ENCODE measurements at places on chromosomes 1 and 21.
A peak's percentile ranks its signal among the peaks of the same experiment; 100 is the strongest.

DNA sequence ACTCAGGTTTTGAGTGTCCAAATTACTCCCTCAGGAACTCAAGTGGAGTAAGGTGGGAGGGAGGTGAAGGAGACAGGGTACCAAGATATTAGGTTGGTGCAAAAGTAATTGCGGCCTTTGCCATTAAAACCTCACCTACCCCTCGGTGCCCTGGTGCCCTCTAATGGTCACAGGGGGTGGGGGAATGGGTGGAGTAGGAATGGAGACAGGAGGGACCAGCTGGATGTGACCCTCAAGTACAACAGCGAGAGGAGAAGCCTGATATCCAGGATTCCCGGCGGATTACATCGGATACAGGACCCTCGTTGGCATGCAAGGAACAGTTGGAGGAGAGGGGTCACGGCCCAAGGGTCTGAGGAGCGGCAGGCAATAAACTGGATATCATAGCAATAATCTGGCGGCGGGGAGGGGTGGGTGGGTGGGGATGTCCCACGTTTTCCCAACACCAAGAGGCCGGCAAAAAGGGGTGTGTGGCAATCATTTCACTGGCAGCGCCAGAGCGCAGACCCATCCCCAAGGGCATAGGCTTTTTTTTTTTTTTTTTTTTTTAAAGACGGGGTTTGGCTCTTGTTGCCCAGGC is 4.3 kb upstream of the ZBTB7B start:
- DNase-seq, result no peak

DNA sequence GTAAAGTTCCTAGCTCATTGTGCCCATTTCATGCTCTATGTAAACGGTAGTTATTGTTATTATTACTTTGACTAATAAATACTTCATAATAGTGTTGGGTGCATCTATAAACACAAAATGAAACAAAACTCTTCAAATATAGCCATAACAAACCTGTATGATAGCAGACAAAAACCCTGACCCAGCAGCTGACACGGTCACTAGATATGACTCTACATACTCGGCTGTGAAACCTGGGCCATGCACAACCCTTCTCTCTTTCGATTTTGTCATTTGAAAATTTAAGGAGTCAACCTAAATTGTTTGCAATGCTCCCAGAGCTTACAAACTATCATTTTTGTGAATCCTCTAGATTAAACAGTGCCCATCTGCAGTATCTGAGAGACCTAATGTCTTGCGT is 8.0 kb upstream of the RGS13 start:
- DNase-seq, result no peak

GRCh38 chr1:86739648-86740509 is 35.5 kb downstream of the SH3GLB1 start:
- no peak for DNase-seq

DNA sequence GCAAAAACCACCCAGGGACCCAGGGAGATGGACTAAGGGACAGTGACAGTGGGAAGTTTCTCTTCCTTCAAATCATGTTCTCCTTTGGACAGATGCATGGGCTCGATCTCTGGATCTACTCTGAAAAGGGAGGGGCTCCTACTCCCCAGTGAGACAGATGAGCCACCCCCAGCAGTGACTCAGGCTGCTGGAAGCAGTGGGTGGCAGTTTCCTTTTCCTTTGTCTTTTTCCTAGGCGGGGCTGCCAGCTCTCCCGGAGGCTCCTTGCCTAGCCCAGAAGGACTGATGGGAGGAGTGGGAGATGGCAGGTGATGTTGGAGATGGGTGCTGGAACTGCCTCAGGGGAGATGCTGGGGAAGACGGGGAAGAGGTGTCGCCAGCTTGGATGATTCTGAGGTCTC is 41.0 kb upstream of the IGSF21 start:
- DNase-seq, result no peak

DNA sequence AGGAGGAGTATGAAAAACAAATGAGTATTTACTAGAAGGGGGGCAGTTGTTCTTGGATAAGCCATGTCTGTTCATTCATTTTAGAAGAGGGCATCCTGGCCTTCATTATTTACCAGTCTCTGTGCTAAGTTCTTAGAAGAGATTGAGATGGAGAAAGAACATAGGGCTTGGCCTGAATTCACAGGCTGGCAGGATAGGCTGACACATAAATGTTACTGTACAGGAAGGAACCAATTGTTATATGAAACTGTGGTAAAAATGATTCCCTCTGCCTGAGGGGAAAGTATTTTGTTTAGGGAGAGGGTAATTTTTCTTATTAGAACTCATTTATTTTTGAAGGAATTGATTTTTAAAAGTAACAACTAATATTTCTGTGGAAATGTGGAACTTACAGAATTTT is 99.5 kb downstream of the MAN1A2 start:
- DNase-seq, result peak; percentile 28

DNA sequence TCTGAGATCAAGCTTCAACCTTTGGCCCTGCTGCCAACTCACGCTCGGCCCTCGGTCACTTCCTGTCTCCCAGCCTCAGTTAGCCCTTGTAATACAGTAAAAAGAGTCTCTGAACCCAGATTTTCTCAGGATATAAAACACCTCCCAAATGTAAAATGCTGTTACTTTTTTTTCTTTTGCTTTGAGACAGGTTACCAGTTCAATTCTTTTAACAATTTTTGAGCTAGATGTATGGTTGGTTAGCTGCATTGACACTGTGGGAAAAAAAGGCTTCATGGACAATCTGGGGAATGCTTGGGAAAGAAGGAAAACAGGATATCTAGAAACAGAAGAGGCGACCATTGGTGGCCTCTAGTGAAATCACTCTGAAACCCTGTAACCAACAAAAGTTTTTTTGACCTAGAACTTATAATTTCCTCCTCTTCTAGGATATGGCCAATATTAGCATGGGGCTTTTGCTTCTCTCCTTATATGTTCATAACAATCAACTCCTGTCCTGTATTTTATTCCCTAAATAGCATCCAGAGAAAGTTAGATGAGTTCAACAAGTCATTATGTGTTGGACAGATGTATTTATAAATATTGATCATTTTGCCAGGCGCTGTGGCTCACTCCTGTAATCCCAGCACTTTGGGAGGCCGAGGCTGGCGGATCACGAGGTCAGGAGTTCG is 1.3 kb downstream of the CMPK1 start:
- no peak for DNase-seq

DNA sequence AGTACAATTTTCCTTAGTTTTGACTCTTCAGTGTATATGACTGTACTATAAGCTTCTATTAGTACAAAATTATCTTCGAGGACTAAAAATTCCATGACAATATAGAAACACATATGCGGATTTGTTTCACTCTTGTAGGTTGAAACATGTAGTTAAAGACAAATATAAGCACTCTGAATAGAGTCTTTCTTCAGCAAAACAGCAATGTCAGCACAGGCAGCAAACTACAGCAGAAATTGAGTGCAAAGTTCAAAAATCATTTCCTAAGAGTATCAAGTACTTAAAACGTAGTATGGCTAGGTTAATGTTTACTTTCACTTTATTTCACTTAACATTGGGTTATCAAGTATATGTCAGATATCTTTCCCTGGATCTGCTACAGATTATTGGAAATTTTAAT is 106.7 kb downstream of the FAF1 start:
- no peak for DNase-seq

DNA sequence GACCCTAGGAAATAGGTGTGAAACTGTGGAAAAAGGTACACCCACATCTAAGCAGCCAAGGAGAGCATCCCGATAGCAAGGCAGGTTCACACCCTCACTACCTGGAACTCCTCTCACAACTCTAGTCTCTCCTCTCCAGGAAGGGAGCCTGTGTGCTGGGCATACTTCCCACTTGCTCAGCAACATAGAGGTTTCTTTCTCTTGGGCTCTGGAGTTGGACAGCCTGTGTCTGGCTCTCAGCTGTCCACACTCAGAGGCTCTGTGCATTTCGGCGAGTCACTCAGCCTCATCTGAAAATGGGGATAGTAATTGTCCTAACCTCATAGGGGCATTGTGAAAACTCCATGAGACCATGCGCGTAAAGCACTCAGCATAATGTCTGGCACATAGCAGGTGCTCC is 29.6 kb upstream of the VWA5B1 start:
- no peak for DNase-seq

DNA sequence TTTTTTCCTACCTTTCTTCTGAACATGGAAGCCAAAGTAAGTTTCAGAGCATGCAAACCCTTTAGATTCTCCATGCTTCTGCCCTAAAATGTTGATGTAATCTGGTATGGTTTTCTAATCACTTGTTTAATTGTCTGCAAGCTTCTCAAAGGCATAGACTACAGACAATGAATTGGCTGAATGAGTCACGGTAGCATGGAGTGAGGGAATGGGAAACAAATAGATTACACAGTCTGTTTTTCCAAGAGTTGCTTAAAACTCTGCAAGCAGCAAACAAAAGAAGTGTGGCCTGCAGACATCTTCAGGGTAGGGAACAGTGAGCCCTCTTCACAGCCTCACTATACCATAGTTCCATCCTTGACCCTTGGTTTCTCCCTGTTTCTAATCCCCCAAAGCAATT is 326.0 kb downstream of the BARHL2 start:
- no peak for DNase-seq

DNA sequence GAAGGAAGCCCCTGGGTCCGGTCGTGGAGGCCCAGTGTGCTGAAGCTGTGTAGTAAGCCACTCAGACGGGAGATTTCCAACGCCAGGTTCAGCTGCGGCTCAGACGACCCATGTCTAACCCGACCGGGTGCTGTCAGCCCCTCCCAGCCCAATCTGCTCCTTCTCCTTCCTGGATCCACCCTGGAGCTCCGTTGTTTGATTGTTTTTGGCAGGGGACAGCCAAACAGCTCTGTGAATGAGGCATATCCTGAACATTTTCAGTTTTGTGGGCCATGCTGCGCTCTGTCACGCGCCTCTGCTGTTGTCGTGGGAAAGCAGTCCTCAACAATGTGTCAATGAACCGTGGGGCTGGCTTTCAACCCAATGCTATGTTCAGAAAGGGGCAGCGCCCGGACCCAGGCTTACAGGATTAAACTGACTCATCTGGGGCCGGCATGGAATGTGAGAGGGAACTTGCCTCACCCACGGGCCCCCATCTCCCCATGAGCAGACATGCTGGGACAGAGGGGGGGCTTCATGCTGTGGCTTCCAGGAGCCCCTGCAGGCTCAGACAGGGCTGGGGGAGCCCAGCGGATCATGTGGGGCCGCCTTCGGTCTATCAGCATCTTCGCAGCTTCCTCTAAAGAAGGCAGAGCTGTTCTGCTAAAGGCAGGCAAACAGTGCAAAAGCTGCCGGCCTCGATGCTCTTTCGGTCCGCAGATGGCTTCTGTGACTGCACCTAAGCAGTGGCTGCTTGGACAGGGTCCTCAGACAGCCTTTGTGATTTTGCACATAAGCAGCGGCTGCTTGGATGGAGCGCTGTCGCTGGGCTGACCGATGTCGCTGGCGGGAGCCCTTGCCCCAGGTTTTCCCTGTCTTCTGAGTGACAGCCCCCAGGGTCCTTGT is 101.7 kb downstream of the RIPK4 start:
- DNase-seq, result peak; percentile 98

DNA sequence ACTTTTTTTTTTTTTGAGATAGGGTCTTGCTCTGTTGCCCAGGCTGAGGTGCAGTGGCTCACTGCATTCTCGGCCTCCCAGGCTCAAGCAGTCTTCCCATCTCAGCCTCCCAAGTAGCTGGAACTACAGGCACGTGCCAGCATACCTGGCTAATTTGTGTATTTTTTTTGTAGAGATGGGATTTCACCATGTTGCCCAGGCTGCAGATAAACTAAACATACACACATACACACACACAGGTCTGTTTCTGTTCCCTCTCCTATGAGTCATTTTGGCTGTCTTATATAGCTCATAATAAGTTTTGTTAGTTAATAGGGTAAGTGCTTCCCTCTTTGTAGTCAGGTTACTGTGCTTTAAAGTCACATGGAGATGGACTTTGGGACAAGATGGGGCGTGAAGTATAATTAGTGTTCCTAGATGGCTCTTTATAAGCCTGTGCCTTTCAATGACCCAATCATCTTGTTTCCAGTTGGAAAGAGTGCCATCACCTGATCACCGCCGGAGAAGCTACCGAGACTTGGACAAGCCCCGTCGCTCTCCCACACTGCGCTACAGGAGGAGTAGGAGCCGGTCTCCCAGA is 9.1 kb downstream of the PRPF38A start:
- DNase-seq, result no peak

DNA sequence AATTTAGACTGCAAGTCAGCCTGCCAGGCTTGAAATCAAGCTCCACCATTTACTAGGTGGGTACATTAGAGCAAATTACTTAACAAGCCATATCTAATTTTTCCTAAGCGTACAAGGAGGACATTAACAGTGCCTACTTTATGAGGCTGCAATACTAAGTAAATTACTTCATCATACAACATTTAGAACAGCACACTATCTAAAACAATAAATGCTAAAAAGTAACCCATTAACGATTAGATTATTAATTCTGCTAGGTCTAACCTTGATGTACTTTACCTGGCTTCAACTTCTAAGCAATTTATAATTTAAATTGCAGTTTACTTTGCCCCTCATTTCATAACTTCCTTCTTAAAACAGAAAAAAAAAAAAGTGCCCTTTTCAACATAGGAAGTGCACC is 1155.6 kb upstream of the NCAM2 start:
- DNase-seq, result no peak

DNA sequence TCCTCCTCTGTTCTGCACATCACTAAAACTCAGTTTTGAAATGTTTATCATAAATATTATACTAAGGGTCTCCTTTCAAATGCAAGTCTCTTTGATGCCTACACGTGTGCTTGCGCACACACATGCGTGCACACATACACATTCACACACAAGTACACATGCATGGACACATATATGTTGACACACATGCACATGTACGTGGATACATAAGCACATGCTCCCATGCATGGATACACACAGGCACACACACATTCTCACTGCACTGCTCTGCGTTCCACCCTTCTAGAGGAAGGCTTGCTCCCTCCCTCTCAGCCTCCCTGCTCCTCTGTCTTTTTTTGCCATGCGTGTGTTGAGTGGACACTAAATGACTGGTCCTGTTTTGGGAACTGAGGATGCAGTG is 162.7 kb downstream of the PCP4 start:
- no peak for DNase-seq

- no peak for DNase-seq
These were observed 56.3 kb upstream of the MAP10 start for GRCh38 chr1:232748910-232749368.

DNA sequence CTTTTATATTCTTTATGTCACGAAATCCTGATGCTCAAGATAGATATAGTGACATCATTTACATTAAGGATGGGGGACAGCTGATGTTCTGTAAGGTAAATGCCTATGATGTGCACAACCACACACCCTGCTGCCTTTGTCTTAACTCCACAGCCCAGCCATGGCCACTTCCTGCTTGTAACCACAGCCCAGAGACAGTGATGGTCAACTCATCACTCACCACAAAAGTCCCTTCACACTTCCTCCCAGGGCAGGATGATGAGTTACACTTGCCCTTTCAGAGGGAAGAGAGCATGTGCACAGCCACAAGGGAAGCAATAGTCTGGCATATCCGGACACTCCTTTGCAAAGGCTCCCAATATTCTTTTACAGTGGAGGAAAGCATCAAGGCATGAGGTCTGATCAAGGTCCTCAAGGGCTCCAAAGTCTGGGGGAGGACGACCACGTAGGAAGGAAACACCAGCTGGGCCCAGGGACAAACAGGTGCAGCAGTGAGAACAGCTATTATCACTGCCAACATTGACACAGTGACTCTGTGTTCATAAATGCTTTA is 53.8 kb downstream of the PLPP3 start:
- peak; percentile 81 for DNase-seq

GRCh38 chr1:153734396-153735089 is 6.7 kb downstream of the INTS3 start:
- no peak for DNase-seq

- peak; percentile 87 for DNase-seq
These were observed 1.4 kb upstream of the IRF2BP2 start for GRCh38 chr1:234611225-234611846.

Measured in EH (cell line).